ENCODE measurements at places on chromosomes 5 and 9.

DNA sequence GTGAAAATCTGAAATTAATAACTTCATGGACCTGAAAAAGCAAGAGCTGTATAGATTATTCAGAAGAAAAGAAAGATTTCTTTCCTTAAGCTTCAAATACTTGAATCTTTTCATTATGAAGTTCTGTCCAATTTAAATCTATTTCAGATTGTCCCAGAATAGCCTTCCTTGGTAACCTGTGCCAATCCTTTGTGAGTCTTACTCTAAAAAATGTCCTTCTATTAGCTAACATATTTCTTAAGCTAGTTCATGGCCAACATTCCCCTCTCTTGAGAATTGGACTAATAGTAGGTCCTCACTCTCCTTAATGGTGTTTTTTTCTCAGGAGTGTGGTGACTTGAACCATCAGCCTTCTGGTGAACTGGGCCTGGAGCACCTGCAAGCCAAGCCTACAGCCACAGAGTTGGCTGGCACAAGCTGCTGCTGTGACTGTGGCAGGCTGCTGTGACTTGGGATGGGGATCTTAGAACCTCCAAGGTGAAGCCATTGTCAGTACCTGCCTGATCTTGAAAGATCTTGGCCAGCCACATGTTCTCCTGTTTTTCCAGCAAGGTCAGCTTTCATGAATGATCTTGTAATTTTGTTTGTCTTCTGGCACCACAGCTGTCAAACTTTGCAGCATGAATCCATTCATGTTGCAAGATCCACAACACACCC, 262.6 kb upstream of the MAP3K1 start:
- no peak for DNase-seq

GRCh38 chr5:116315531-116315930, 230.7 kb downstream of the COMMD10 start:
- no peak for DNase-seq

GRCh38 chr9:128275198-128276007, at the start of gene GOLGA2:
Gene GOLGA2 (minus strand): TSS chr9:128276007. CDS start chr9:128275976, 31 bp downstream.
- no peak for DNase-seq

- DNase-seq, result no peak
These were observed 5.7 kb upstream of the LARP1 start for GRCh38 chr5:154749491-154749890.

GRCh38 chr5:9059920-9060691, 485.8 kb downstream of the SEMA5A start:
- no peak for DNase-seq

GRCh38 chr5:56172241-56172640, 60.9 kb downstream of the ANKRD55 start:
- DNase-seq, result no peak
